ENCODE measurements at places on chromosomes 3 and 15. TPM values are rescaled to one million over a fixed set of nuclear protein-coding genes. Genes with fewer than 3 reads are reported as not detected.

Gene PAQR9
- not detected for total RNA-seq

Gene TRH
- total RNA-seq: not detected

Gene PIERCE2
- 2.3 TPM for total RNA-seq

Gene C2CD4B
- 28.4 TPM for total RNA-seq

Gene ZNF80
- not detected for total RNA-seq

Gene RNU5B-1
- not detected for total RNA-seq

Gene IQCH
- total RNA-seq: 2.6 TPM

Gene LRRK1
- total RNA-seq: 22.1 TPM

Gene FANCD2
- 26.8 TPM for total RNA-seq

Gene CPNE4
- not detected for total RNA-seq

Gene LRRIQ4
- not detected for total RNA-seq

Gene GPR156
- total RNA-seq: 0.27 TPM

Gene RARRES1
- total RNA-seq: 1.8 TPM

Gene GOLGA8J
- total RNA-seq: not detected

Gene GABRR3
- not detected for total RNA-seq

Gene STARD9
- 17.2 TPM for total RNA-seq

Gene FEM1B
- total RNA-seq: 33.2 TPM

Gene ZNF774
- 2.6 TPM for total RNA-seq

Gene POPDC2
- not detected for total RNA-seq

Gene PLA1A
- total RNA-seq: not detected

Gene ZMYND10
- total RNA-seq: 0.51 TPM

Gene DAZL
- not detected for total RNA-seq

Data from endothelial cell of umbilical vein (primary cell).